ENCODE measurements at places on chromosomes 1 and 21.

DNA sequence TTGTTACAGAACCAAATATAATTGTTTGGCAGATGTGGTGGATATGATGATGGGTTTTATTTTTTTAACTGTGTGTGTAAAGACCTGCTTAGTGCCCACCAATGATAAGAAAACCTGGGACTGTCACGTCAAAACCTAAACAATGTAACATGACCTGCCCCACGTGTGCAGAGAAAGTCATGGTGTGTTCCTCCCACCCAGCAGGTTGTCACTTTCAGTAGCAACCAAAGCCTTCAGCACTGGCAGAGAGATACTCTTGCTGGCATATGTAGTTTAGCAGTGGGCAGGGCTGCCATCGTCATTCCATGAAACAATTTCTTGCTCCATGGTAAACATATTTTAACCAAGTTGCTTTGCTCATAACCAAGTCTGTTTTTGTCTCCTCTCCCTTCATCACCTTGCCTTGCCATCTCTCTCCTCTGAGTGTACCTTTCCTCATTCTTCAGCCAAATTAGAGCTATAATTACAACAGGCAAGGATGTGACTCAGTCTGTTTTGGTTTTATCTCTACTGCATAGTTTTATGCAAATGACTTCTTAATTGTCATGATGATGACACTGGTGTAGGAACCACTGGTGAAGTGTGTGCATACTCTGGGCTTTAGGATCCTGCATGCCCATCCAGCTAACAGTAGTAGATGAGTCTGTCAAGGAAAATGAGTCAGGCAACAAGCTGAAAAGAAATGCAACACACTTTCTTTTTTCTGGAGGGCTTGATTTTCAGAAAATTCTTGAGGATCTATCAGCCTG is 150.3 kb downstream of the EDEM3 start:
- no peak for DNase-seq

- DNase-seq = no peak
These were observed 1.5 kb downstream of the NAXE start for GRCh38 chr1:156592910-156593660.

- peak; percentile 37 for DNase-seq
These were observed 59.6 kb downstream of the VPS26C start for GRCh38 chr21:37207441-37208009.

DNA sequence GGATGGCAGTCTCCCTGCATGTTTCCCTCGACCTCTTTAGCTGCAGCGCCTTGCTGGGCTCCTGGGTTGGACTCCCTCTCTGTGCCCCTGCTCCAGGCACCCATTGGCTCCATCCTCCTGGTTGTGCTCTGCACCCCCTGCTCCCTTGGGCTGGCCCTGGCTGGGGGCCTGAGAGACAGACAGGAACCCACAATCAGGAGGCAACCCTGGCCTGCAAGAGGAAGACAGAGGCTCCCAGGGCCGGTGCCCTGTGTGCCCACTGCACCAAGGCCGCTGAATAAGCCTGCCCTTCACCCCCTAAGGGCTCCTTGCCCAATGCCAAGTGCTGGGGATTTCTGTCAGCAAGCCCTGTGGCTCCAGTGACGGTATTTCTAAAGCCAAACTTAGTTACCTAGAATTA is 31.5 kb upstream of the LHX4 start:
- DNase-seq = no peak

GRCh38 chr1:58994664-58995063 is 210.8 kb upstream of the JUN start:
- DNase-seq = no peak

DNA sequence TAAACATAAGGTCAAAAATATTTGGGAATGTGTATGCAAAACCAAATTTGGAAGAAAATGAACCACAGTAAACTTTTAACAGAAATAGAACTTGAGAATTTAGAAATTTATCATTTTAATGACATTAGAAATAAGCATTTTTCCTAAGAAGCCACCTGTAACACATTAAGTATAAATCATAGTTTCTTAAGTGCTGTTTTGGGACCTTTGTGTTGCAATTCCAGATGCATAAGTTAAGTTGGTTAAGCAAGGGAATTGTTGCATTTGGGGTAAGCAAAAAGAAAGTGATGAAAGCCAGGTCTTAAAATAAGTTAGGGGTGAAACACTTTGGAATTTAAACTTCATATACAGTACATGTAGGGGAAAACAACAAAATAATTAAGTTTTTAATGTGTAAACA is 49.8 kb downstream of the CDKN2C start:
- no peak for DNase-seq

Data from ELF-1 (cell line).